Neural cell (in vitro differentiated cells): ENCODE measurements at places on chromosomes 12 and 14. TPM values are rescaled to one million over a fixed set of nuclear protein-coding genes. Genes with fewer than 3 reads are reported as not detected.

The GPRC5D gene
- not detected in 2 replicates for polyA plus RNA-seq

The WNT5B gene
- polyA plus RNA-seq = 17.0 and 17.4 TPM in 2 replicates

The MYRFL gene
- not detected in 2 replicates for polyA plus RNA-seq

The CLEC9A gene
- not detected in 2 replicates for polyA plus RNA-seq

The BCL2L14 gene
- polyA plus RNA-seq = not detected in 2 replicates

The BATF gene
- polyA plus RNA-seq = not detected in 2 replicates

The RTL1 gene
- polyA plus RNA-seq = 0.20 TPM in 1 of 2 replicates, not detected in the other

The ATL1 gene
- 70.4 and 73.0 TPM in 2 replicates for polyA plus RNA-seq
